ENCODE measurements at places on chromosomes 6 and 20. TPM values are rescaled to one million over a fixed set of nuclear protein-coding genes. Genes with fewer than 3 reads are reported as not detected.

Gene TNNC2
- not detected for total RNA-seq

Gene UBD
- total RNA-seq, result not detected

Gene GNRH2
- total RNA-seq, result not detected

Gene DZANK1
- total RNA-seq, result 1.8 TPM

Gene CCNC
- total RNA-seq, result 21.2 TPM

Gene ADGRB3
- total RNA-seq, result 6.4 TPM

Gene GPX5
- total RNA-seq, result not detected

Gene OR2H1
- not detected for total RNA-seq

Gene CCN6
- not detected for total RNA-seq

Gene GJA10
- total RNA-seq, result not detected

Gene SLC13A3
- total RNA-seq, result 2.5 TPM

Gene HLA-DRB1
- 0.37 TPM for total RNA-seq

Gene GNL1
- total RNA-seq, result 31.1 TPM

Gene DNAH8
- not detected for total RNA-seq

Gene CDSN
- not detected for total RNA-seq

Gene SF3B5
- 158 TPM for total RNA-seq

Gene HLA-G
- total RNA-seq, result not detected

Gene BFSP1
- 1.6 TPM for total RNA-seq

Gene GLP1R
- total RNA-seq, result not detected

Gene ZC2HC1B
- not detected for total RNA-seq

Gene COL12A1
- total RNA-seq, result 138 TPM

Gene BTN1A1
- not detected for total RNA-seq

Gene POU5F1
- total RNA-seq, result not detected

Gene TMEM74B
- not detected for total RNA-seq

Gene ELOVL4
- 2.7 TPM for total RNA-seq

Gene OPRL1
- total RNA-seq, result 0.34 TPM

Gene BMP6
- total RNA-seq, result 8.8 TPM

Gene EFCAB8
- total RNA-seq, result not detected

Gene CTAGE9
- total RNA-seq, result not detected

Gene RIPOR3
- total RNA-seq, result 2.5 TPM

Gene ZC3H12D
- 0.10 TPM for total RNA-seq

Data from cardiac ventricle fibroblast (primary cell).